ENCODE measurements at places on chromosomes 2 and 18.
A peak's percentile ranks its signal among the peaks of the same experiment; 100 is the strongest.

GRCh38 chr18:23969664-23970063 lies 44.9 kb upstream of the TTC39C start:
- DNase-seq, result no peak

GRCh38 chr18:77208964-77209363 lies 40.7 kb upstream of the GALR1 start:
- peak; percentile 52 for DNase-seq

GRCh38 chr2:195318440-195319111 lies 338.4 kb upstream of the SLC39A10 start:
- peak; percentile 52 for DNase-seq

DNA sequence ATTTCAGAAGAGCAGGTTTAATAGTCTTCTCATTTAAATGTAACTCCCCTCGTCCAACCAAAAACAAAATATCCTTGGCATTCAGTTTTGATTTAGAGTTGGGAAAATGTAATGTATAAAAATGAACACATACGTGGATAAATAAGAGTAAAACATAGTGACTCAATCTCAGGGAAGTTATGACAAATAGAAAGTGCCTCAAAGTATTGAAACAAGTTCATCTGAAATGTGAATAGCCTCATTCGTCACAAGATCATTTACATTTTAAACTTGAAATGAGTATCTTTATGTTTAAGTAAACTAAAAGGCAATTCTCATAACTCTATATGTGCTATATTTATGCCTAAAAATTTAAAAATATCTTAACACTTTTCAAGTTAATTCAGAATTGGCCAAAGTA lies 122.2 kb upstream of the SMAD7 start:
- DNase-seq, result no peak

DNA sequence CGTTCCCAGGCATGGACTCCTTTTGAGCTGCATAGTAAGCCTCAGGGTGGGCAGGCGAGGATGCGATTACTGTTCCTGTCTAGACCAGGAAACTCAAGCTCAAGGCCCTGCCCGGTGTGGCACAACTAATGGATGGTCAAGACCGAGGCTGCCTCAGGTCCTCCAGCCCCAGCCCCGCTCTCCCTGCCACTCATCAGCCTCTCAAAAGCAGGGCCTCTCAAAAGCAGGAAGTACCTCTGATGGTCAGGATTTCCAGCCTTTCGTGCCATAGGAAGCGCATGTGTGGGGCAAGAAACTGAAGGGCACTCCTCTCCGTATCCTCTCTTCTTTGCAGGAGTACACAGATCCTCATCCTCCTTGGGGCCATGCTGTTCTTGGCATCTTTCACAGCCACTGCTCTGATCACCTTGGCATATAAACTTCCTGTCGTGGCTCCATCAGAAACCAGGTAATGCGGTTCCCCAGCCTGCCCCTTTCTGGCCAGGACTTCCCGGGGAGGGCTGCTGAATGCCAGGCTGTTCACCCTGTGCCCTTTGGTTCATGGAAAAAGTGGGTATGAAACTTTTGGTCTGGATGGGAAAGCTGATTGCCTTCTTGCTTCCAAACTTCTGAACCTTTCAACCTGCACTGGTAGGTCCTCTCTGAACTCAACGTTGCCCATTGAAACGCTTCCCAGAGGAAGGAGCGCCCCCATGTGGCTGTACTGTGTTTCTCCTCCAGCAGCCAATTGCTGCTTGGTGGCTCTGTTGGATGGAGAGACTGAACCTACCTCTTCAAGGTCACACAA lies 82.8 kb upstream of the SEC11C start:
- DNase-seq, result peak; percentile 72

DNA sequence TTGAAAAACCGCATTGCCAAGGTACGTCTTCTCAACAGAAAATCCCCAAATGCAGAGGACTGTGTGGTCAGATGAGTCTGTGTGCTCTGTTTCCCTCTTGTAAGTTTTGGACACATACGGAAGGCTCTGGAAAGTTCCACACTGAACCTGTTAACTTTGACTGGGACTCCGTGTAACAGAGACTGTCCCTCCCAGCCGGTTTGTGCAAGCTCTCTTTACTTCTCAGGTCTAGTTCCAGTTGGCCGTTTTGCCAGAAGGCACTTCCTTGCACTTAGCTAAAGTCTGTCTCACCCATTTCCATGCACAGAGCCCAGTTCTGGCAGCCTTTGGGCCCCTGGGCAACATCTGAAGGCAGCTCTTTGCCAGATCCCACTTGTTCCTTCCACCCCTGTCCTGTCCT lies 22.0 kb downstream of the EFHD1 start:
- no peak for DNase-seq

DNA sequence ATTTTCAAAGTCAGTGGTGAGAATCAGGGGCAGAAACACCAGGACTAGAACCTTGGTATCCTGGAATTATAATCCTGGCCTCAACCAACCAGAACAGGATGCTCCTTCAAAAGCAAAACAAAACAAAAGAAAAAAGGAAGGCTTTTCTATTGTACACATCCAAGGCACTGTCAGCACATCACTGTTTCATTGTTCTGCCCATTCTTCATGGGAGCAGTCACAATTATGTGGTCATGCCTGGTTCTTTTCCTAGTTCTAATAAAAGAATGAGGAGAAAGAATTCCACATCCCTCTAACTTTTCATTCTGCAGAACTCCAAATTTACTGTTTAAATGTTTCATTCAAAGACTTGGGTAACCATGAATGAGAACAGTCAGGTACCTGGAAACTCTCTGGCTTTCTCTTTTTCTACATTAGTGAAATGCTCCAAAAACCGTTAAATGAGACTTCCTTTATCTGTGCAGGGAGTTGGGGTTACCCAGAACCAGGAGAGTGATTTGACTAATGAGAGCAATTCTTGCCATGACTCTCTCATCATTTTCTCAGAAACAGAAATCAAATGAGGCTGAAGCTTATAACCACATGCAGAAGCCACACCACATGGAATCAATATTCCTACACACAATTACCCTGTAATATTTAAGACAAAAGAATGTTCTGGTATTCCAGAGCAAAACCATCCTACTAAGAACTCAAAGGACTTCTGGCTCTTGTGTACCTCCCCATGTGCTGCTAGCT lies 110.9 kb upstream of the CCDC150 start:
- no peak for DNase-seq

- no peak for DNase-seq
Observed at GRCh38 chr2:621303-622099, 55.7 kb downstream of the TMEM18 start.

DNA sequence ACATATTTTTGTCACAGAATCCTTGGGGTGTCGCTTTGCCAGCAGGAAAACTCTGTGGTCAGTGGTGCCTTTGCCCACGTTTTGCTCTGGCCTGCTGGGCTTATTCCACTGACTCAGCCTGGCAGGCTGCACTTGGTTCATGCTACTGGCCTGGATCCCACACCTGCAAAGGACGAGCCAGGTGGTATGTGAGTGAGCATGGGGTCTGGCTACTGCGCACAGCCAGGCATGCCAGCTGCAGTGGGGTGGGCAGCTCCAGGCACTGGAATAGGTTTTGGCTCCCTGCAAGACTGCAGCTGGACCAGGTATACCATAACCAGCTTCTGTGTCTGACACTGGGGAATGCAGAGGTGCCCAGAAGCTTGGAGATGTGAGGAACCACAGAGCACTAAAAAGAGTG lies 197.9 kb upstream of the VRK2 start:
- no peak for DNase-seq

DNA sequence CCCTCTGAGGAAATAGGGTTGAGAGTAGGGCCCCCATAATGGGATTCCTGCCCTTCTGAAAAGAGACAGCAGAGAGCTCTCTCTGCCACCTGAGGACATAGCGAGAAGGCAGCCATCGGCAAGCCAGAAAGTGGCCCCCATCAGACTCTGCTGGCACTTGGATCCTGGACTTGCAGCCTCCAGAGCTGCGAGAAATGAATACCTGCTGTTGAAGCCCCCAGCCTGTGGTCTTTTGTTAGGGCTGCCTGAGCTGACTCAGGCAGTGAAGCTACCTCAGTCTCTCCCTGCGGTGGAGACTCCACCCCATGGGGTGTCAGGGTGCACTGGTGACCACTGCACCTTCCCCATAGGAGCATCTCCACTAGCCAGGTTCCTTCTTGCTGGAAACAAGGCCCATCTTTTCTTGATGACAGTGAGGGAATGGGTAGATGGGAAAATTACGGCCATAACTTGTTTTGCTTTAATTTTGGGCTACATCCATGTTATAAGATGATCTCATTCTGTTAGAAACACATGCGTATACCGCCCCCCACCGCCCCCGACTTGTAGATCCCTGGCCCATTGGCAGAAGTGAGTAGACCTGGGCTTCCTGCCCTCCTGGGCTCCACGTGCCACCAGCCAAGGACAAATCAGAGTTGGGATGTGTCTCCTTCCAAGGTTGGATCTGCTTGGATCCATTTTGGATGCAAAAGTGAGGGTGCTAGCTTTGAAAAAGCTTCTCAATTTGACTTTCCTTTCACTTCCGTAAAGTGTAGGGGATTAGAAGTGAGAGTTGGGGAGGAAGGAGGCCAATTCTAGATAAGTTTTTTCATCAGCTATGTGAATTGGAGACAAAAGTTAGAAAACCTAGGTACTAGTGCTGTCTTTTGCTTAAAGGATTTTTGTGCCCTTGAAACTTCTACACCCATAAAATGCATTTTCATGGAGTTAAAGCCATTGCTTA lies 42.9 kb downstream of the NCK2 start:
- no peak for DNase-seq

- DNase-seq, result peak; percentile 29
Observed at GRCh38 chr2:100882645-100883613, 63.0 kb downstream of the NPAS2 start.

DNA sequence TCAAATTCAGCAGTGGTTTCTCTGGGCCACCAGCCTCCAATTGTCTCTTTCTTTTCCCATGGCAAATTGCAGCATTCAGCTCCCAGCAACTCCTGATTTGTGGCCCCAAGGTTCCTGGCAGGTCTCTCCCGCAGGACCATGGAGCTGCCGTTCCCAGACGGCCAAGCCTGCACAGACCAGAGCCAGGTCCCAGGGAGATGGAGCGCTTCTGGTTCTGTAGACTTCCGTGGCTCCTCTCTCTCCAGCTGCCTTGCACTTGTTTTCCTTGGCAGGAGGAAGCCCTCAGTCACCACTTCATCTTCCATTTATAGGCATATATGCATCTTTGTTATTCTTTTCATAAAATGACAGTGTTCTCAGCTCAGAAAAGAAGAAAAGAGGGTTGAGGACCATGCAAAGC lies 21.7 kb downstream of the TNP1 start:
- DNase-seq, result peak; percentile 16

DNA sequence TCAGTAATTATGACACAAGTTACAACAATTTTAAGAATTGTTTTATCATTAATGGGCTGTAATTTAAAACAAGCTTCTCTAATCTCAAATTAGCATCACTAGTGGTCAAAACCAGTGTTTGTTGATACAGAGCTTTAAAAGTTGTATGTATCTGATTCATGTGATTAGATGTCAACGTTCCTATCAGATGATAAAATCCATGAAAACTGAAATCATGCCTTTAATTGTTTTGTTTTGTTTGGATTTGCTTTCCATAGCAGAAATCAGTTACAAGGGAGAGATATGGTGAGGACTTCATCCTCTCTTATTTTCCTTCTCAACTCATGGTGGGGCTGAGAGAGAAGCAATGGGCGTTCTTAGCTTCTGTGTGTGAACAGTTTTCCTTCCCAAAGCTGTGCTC lies 469.6 kb downstream of the PID1 start:
- peak; percentile 11 for DNase-seq

GRCh38 chr18:72181241-72181764 lies 362.8 kb downstream of the CBLN2 start:
- no peak for DNase-seq

DNA sequence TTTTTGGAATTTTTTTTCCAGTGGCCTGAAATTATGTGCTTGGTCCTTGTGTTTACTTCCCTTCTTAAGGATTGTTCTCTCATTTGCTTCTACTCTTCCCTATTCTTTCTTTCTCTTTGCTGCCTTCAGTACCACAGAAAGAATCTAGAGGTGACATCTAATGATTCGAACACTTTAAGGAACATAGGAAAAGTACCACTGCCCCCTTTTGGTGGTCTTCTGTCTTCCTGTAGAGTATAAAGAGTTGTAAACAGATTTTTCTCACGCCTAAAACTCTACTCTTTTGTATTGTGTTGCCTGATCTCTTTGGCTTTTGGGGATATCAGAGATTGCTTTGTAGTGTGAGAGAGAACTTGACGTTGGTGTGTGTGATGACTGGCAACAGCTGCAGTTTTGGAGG lies 7.0 kb upstream of the SCTR start:
- no peak for DNase-seq

DNA sequence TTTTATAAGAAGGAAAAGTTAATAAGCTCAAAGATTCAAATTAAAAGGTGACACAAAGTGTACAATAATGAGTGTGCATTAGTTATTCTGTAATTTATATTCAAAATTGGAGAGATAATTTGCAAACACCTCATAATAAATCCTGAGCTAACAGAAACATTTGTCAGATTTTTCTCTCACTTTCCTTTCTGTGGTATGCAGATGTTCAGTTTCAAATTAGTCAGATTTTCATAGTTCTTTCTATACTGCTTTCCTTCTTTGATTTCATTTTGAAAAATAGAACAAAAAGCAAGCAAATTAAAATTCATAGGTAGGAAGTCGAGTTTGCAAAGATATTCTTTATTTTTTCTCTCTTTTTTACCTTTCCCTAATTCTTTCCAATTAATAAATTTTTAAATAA lies 1420.1 kb upstream of the NXPH2 start:
- no peak for DNase-seq
